ENCODE measurements at places on chromosomes 3 and 15.
A peak's percentile ranks its signal among the peaks of the same experiment; 100 is the strongest.

DNA sequence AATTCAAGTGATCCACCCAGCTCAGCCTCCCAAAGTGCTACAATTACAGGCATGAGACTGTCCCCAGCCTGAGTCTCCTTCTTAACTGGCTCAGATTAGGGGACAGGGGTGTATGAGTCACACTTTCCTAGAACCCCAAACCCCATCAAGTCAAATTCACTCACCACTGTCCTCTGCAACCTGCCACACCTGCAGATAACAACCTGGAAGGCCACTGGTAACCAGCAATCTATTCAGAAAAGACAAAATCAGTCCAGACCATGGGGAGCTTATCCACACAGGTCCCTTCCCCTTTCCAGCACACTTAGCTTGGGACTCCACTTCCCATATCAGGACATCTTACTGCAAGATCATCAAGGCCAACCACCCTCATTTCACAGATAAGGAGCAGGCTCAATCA, 6.4 kb downstream of the WDR73 start:
- no peak for DNase-seq

DNA sequence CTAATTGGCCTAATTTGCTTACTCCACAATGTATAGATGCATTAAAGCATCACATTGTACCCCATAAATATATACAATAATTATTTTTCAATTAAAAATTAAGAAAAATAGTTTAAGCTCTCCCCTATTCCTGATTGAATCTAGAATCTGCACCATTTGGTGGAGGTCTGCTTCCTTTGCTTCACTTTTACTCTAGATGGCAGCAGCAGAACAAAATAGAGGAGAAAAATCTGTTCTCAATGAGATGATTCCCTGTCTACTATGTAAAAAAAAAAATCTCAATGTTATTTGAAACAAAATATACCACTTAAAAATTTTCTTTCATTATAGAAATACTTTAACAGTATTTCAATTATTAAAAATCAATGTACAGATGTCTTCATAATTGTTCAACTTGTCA, 109.6 kb upstream of the FXR1 start:
- peak; percentile 2 for DNase-seq

- no peak for DNase-seq
These were observed 1142.9 kb downstream of the SI start for GRCh38 chr3:163935411-163935810.

DNA sequence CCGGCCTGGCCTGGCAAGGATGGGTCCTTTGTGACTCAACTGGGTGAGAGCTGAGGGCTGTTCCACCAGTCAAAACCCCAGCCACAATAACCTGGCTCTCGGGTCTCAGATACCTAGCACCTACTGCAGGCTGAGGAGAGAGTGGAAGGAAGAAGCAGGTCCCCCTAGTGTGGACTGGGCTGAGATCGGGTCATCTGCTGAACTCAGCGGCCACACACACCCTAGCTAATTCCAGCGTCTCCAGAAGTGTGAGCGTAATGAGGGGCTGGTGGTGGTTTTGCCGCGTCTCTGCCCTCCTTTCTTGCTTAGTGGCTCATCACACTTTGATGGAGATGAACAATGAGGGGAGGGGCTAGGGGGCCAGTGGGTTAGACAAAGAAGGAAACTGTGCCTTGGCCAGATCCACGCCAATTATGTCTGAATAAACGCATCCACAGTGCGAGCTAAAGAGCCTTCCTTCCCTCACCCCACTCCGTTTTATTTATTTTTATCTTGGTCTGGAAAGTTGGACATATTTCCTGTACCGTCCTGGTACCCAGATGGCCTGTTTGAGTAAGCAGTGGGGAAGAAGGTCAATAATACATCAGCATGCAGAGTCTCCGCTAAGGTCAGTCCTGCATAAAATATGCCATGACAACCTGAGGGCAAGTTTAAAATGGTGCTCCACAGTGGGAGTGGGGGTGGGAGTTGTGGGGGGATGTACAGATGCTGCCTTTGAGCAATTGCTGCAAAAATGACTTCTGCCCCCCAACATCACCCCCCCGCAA, 370.0 kb downstream of the WDR72 start:
- DNase-seq: peak; percentile 14

GRCh38 chr15:56871867-56872266, 46.6 kb upstream of the TCF12 start:
- DNase-seq: no peak

- no peak for DNase-seq
These were observed 83.3 kb downstream of the TMCO5A start for GRCh38 chr15:38017721-38018120.

DNA sequence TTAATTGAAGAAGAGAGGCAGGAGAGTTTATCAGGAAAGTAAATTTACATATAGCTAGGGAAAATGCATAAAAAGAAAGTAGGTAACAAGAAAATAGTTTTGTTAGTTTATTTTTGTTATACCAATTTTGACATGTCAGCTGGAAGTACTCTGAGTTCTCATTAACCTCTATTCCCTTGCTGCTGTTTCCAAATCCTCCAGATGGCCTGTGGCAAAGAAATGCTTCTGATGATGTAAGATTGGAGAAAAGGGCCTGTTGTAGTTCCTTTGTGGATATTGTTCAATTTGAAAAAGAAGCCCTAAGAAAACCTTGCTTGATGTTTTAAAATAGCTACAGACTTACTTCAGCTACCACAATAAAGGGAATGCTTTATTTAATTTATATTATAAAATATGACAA, 192.9 kb upstream of the SLITRK3 start:
- DNase-seq: no peak

- no peak for DNase-seq
These were observed 65.9 kb upstream of the MYO5C start for GRCh38 chr15:52361494-52361893.

DNA sequence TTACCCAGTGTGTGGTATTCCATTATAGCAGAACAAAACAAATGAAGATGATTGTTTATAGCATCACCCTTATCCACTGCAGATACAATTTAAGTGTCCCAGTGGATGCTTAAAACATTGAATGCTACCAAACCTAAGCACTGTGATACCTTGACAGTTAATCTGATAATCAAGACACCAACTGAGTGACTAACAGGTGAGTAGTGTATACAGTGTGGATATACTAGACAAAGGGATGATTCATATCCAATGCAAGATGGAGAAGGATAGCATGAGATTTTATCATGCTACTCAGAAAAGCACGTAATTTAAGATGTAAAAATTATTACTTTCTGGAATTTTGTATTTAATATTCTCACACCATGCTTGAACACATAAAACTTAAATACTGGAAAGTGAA, 1449.0 kb downstream of the OTOL1 start:
- DNase-seq: no peak

- no peak for DNase-seq
These were observed 47.6 kb upstream of the HEG1 start for GRCh38 chr3:125103406-125103805.

DNA sequence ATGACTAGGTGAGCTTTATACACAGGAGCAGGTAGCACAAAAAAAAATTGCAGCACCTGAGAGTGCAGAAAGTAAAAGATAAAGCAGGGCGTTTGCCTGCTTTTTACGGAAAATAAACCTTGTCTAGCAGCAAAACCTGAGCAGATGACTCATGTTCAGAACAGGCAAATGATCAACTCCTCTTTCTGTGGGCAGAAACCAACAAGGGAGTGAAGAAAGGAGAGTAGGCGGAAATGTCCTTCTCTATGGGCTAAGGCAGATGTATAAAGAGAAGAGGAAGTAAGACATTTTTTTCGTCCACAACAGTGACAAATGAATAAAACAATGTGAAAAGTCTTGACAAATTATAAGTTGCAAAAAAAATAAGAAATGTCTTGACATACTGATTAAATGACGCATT, 24.5 kb upstream of the GMNC start:
- no peak for DNase-seq

- DNase-seq: no peak
These were observed 3.8 kb downstream of the TP53BP1 start for GRCh38 chr15:43489191-43489590.

GRCh38 chr3:9793161-9793781, 389 bp downstream of the ARPC4 start:
- DNase-seq: no peak

- DNase-seq: no peak
These were observed 68.7 kb upstream of the SNRK start for GRCh38 chr3:43217633-43218032.

DNA sequence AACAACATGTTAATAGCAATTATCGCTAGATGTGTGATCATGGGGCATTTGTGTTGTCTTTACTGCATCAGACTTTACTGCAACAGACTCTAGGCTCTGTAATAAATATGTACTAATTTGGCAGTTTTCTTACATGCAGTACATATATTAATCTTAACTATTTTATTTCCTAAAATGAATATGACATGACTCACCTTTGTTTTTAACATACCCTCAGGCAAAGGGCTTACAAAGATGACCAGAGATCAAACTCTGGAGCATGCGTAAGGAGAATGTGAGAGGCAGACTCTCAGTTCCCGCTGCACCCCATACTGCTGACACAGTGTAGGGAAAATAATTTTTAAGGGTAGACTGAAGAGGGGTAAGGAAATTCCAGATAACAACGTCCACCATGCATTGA, 7.2 kb upstream of the FAM174B start:
- DNase-seq: no peak

DNA sequence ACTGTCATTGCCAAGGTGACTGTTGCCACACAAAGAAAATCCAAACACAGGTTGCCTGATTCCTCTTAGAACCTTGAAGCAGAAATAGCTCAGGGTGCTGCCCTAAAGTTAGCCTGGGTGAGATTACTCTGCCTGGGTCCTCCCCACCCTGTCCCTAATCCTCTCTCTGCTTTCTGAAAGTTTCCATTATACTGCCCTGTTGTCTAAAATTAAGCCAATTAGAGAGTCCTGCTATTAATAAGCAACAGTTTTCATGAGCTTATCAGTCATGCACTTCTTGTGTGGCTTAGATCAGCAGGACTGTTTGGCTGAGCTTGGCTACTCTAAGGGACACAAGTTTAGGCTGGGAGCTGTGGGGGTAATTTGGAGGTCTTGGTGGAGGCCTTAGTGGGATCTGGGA, 334.7 kb upstream of the LRRFIP2 start:
- DNase-seq: no peak

DNA sequence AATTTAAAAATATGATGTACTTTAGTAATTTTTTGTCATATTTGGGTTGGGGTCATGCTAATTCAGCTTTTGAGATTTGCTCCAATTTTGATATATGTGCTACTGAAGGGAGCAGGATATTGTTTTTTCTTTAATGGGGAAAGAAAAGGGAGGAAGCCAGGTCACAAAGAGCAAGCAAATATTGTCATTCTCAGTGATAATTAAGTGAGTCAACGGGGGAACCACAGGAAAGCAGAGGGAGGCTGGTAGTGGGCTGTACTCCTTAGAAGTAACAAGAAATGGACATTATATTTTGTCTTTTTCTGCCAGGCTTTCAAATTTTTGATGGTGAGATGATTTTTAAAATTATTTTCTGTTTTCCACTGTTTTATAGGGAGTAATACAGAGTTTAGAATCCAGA, 45.6 kb upstream of the NMD3 start:
- no peak for DNase-seq

DNA sequence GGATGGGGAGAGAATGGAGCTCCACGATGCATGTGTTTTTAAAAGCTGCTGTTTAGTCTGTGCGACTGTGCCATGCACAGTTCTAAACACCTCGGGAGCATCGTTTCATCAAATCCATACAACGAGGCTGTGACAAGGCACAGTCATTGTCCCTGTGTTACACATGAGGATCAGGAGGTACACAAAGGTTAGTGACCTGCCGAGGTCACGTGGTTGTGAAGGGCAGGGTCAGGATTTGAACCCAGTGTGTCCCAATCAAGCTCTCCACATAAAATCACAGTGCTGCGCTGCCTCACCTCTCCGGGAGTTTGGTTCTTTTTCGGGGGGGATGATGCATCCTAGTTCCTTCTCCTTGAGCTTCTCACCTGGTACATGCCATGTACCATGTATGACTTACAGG, 18.7 kb upstream of the KIF23 start:
- DNase-seq: no peak
